ENCODE measurements at places on chromosomes 7 and 10.

GRCh38 chr7:45876519-45876918 is 3.6 kb upstream of the CCDC201 start:
- DNase-seq, result no peak

GRCh38 chr10:75189266-75190096 is 21.1 kb upstream of the VDAC2 start:
- DNase-seq, result no peak

DNA sequence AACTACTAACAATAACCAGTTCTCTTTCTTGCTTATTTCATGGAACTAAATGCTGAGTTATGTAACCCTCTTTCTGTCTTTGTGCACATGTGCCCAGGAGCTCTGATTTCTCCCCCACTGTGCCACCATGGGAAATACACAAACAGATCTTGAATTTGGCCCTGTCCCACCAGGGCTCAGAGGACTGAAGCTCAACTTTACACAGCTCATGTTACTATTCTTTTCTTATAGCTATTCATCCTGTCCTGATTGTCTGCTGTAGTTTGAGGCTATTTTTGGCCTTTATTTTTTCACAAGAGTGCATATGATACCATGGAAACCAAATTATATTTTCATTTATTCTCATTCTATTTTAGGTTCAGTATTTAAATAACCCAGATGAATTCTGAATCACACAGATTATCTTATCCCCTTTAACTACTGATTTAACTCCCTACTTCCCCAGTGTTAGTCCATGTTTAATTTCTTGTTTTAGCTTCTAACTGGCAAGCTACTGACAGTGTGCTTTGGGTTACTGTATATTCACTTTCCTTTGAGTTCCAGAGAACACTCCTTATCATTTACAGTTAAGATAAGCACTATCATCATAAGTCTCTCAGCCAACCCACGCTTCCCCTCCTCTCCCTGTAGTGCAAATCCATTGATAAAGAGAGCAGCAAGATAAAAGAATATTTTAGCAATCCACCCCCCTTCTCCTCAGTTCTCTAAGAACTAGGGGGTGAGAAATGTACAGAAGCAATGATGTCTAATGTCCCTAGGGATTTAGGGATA is 71.8 kb upstream of the GSDME start:
- DNase-seq, result no peak

GRCh38 chr7:44336491-44336890 is 11.1 kb upstream of the CAMK2B start:
- DNase-seq, result no peak

DNA sequence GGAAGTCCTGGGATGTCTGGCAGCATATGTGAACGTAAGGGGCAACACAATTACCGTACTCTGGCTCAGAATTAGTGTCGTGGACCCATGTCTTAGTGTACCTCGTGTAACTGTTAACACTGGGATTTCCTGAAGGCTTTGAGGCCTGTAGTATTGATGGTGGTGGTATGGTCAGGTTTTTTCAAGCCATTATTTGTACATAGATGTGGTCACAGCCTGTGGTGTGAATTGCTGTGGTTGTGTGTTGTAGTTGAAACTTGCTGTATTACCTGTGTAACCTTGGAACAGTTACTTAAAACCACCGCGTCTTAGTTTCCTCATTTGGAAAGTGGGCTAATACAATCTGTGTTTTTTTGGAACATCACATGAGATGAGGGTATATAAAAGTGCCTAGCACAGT is 5.3 kb downstream of the EXOC4 start:
- DNase-seq, result no peak

GRCh38 chr7:143126146-143126545 is 5.7 kb upstream of the PIP start:
- no peak for DNase-seq

DNA sequence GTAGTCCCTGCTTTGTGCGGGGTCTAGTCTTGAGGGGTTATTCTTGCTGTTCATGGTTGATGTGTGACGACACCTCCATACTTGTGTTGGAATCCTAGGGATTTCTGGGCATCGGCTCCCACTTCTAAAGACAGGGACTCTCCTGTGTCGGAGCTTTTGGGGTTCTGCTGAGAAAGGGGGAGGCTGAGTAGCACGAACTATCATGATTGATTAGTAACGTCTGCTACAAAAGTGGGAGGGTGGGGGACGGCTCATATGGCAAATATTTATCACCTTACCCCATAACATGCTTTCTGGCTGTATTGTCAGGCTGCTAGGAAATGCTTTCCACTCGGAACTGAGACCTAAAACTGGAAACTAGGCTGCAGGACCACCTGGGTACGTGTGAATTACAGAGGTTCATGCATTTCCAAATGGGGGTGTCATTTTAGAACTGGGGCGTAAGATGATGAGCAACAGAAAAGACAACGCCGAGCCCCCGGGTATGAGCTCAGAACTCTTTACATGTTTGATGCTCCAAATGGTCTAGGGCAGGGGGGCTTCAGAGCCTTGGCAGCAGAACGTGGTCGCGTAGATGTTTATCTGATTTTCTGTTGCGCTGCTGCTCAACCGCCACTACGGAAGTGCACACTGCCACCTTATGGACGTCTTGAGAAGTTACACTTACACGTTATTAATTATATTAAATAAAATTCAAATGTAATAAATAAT is 15.1 kb upstream of the NME8 start:
- peak; percentile 44 for DNase-seq

All from CD4-positive, alpha-beta T cell treated with Interleukin-15 for 1 hour (primary cell).